Renal cortical epithelial cell (primary cell): ENCODE measurements at places on chromosomes 5 and 9.

GRCh38 chr5:107518616-107519015 is 152.1 kb downstream of the EFNA5 start:
- DNase-seq: peak; percentile 80

DNA sequence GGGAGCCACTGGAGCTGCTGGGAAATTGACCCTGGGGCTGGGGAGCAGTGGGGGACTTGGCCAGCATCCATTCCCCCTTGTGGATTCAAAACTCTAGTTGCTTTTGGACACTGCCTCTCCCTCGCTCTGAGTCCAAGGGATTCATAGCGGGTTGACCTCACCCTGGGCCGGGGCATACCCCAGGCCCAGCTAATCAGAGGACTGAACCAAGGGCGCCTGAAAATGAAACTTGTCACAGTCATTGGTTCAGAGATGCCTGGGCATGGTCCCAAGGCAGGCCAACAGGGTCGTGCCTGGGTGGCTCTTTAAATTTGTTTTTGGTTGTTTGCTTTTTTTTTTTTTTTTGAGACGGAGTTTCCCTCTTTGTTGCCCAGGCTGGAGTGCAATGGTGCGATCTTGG is 22.6 kb downstream of the STK10 start:
- no peak for DNase-seq

DNA sequence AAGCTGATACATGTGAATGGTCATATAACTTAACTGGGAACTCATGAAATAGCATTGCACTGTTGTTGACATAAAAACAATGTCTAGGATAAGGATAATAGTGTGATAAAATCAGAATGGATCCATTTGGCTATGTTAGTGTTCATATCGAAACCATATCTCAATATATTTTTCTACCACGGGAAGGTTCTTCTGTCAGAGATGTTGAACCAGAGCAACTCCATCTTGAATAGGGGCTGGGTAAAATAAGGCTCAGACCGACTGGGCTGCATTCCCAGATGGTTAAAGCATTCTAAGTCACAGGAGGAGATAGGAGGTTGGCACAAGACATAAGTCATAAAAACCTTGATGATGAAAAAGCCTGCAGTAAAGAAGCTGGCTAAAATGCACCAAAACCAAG is 56.3 kb downstream of the FNIP1 start:
- no peak for DNase-seq

GRCh38 chr5:179268399-179268952 is 76.8 kb downstream of the ADAMTS2 start:
- no peak for DNase-seq

DNA sequence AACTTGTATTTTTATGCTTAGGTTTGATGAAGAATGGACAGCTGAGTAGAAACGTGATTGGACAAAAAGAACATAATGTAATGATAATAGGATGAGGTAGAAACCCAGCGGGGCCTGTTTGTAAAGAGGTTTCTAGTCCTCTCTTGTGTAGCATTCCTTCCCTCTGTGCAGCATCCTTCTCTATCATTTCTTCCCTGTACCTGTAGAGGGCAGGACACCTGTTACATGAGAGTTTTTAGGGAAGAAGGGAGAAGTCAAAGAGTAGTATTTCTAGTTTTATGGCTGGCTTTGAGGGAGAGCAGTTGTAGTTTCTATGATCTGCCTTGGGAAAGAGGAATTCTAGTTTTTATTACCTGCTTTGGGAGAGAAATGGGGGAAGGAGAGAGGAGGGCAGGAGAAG is 162.1 kb upstream of the FST start:
- no peak for DNase-seq

- no peak for DNase-seq
These were observed 136.5 kb downstream of the SNX18 start for GRCh38 chr5:54653956-54654614.
